ENCODE measurements at places on chromosomes 16 and 17.

DNA sequence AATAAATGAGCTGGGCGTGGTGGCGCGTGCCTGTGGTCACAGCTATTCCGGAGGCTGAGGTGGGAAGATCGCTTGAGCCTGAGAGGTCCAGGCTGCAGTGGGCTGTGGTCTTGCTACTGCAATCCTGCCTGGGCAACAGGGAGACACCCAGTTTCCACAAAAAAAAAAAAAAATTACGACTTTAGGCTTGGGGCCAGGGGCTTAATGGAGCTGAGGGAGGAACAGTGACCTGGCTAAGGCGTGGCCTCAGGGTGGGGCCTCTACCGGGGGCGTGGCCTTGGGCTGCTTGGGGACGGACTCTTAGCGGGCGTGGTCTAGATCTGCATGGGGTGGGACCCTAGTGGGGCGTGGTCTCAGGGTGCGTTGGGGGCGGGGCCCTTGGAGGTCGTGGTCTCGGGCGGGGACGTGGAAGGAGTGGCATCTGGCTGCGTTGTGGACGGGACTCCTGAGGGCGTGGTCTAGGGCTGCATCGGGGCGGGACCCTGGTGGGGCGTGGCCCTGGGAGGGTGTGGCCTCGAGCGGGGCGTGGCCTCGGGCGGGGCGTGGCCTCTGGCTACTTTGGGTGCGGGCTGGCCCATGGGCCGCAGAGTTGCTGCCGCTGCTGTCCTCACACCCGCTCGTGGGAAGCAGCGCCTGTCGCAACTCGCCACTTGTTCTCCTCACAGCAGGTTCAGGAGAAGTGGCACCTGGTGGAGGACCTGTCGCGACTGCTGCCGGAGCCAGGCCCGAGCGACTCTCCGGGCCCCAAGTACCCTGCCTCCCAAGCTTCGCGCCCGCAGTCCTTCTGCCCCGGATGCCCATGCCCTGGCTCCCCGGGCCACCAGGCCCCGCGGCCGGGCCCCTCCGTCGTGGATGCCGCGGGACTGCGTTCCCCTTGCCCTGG lies 5.8 kb upstream of the C17orf99 start:
- peak; percentile 83 for DNase-seq

DNA sequence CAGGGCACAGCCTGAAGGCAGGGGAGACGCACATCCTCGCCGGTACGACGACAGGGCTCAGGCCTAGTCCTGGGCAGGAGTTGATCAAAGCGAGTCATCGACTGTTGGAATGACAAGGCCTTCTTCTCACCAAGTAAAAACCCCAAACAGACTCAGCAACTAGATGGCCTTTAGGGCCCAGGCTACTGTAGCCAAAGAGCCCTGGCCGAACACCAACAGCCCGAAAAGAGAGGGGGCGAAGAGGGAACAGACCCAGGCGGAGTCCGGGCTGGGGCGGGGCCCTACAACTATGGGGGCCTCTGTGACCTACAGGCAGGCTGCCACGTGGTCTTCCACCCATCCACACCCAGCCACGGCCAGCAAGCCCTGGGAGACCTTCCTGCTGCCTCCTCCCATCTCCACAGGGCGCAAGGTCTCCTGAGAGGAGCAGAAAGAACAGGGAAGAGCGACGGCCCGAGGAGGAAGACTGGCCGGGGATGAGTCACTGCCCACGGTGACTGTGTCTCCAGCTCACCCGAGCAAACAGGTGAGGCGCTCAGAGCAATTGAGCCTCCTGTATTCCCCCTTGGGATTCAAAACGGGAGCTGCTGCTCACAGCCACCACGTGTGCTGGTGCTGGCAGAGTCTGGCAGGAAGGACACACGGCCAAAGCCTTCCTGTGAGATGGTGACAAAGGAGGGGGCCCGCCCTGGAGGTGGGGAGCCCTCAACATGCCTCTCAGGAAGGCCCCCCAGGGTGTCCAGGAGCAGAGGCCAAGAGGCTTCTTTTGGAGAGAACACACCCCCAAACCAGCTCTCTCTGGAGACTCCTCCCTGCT lies 17.7 kb downstream of the SLC16A3 start:
- DNase-seq = peak; percentile 74

DNA sequence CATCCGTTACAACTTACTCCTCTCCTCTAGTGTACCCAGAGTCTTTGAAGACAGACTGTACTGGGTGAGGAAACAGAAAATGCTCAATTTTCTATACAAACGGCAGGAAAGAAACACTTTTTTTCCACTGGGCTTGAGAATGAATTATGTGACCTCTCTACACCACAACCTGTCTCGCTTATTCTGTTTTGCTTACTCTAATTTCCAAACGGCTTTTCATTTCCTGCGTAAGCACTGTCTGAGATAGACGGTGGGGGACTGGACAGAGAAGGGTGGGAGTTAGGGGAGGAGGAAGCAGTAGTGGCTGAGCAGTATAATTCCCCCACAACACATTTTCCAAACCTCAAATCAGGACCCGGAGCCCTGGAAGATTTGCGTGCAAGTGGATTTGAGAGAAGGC lies 191.4 kb upstream of the SDK2 start:
- no peak for DNase-seq

DNA sequence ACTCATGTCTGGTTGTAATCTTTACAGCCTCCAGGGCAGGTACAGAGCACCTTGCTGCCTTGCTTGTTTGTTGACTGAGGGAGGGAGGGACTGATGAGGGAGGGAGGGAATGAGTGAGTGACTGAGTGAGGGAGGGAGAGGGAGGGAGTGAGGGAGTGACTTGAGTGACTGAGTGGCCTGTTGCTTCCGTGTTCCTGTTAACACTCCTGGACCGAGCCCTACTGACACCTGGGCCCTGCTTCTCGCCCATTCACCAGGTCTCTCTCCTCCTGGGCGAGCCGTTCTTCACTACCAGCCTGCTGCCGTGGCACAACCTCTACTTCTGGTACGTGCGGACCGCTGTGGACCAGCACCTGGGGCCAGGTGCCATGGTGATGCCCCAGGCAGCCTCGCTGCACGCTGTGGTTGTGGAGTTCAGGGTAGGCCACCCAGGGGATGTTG lies 41.2 kb downstream of the PRMT7 start:
- DNase-seq = no peak

DNA sequence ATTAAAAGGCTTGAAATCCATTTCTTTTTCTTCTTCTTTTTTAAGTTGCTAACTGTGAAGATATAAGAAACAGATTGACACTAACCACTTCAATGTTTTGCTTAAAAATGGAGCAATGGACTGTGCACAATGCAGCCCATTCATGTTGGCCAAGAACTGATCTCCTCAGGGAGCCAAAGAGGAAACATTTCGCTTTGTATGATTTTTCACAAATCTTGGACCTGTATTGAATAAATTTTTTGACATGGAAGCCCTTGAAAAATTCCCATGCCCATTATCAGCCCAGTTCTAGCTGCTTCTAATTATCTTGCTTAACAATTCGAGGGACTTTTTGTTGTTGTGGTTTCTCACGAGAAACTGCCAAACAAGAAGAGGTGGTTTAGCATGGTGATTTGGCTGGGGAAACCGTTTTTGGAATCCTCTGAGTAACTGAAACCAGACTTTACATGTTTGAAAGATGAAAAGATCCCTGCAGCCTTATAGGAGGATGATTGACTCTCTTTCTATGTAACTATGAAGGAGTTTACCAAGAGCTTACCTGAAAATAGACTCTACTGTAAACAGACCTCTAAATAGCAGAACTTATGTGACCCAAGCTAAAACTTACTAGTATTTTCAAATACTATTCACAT lies 1389.4 kb upstream of the GOT2 start:
- DNase-seq = no peak

DNA sequence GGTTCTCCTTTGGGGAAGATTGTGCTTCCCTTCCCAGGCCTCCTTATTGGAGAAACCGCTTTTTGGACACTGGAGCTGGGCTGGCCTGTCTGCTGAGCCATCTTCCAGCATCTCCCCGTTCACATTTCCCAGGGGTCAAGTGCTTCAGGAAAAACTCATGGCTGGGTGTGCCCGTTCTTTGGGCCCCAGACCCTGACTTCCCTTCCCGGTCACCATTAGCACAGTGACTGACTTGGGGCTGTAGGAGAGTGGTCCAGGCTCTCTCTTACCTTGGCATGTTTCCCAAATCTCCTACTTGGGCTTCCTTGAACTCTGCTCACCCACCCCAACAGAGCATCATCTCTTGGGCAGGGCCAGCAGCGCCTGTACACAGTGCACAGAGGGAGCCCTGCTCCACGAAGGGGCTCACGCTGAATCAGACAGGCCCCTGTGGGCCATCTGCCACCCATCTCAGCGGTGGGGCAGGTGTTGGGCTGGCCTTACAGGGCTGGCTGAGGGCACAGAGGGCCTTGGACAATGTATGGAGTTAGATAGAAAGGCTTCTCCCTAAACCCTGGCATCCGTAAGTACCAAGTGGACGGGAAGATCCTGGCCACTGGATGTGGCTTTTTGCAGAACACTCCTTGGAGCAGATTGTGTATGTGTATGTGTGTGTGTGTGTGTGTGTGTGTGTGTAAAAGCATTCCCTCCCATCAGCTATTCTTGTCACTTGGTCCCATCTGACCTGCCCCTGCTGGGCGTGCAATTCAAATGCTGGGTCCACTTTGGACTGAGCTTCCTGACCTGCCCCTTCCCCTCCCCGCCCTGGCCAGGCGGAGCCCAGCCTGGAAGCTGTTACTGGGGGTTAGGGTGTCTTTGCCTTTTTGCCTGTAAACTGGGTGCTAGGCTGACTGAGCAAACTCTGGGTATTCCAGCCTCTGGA lies 24.9 kb upstream of the CDC42EP4 start:
- DNase-seq = no peak

GRCh38 chr16:53457670-53458069 lies 23.4 kb downstream of the RBL2 start:
- no peak for DNase-seq

- DNase-seq = no peak
Measured at GRCh38 chr16:63625126-63625525, 1496.7 kb downstream of the CDH11 start.

GRCh38 chr17:21094298-21094704 lies 32.5 kb upstream of the DHRS7B start:
- DNase-seq = no peak

DNA sequence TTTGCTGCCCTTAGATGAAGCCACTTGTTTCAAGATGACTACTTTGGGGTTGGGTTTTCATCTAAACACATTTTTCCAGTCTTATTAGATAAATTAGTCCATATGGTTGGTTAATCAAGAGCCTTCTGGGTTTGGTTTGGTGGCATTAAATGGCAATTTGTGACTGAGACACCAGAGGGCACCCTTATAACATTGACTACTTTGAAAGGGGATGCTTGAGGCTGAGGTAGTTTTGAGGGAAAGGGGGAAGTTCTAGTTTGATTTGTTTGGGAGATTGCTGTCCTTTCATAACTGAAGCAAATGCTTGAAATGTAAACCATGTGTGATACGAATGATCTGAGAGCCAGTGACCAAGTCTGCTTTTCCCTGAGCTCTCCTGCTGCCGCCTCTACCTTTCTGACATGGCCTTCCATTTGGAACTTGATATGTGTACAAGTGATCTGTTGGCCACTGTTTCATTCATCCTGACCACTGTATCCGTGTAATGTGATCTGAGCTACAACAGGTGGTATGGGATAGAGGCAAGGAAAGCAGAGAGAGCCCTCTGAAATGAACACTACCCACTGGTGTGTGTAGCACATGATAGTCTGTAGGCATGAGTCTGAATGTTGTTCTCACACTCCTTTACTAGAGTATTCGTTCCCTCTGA lies 5.8 kb upstream of the RARA start:
- DNase-seq = peak; percentile 62

DNA sequence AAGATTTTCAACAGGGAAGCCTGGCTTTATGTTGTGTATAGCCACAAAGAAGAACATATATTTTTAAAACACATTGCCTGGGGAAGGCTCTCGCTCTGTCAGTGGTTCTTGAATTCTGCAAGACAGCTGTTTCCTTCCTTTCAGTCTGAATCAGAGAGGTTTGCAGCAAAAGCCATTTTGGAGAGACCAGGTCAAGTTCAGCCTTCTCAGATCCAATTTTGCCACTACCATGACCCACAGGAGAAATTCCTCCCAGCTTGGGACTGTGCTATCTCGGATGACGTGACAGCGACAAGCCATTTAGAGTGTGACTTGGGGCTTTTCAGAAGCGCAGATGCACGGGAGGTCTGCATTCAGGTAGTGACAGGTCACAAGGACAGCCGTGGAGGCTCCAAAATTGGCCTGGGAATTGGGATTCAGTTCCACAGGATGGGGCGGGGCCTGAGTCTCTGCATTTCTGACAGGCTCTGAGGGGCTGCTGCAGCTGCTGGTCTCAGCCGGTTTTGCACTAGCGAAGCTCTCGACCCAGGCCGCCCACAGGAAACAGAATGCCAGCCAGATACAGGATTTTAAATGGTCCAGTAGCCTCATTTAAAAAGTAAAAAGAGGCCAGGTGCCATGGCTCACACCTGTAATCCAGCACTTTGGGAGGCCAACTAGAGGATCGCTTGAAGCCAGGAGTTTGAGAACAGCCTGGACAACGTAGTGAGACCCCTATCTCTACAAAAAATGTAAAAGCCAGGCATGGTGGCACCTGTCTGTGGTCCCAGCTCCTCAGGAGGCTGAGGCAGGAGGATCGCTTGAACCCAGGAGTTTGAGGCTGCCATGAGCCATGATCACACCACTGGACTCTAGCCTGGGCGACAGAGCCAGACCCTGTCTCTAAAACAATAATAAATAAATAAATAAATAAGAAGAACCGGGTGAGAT lies 196.6 kb upstream of the CIBAR2 start:
- DNase-seq = no peak

DNA sequence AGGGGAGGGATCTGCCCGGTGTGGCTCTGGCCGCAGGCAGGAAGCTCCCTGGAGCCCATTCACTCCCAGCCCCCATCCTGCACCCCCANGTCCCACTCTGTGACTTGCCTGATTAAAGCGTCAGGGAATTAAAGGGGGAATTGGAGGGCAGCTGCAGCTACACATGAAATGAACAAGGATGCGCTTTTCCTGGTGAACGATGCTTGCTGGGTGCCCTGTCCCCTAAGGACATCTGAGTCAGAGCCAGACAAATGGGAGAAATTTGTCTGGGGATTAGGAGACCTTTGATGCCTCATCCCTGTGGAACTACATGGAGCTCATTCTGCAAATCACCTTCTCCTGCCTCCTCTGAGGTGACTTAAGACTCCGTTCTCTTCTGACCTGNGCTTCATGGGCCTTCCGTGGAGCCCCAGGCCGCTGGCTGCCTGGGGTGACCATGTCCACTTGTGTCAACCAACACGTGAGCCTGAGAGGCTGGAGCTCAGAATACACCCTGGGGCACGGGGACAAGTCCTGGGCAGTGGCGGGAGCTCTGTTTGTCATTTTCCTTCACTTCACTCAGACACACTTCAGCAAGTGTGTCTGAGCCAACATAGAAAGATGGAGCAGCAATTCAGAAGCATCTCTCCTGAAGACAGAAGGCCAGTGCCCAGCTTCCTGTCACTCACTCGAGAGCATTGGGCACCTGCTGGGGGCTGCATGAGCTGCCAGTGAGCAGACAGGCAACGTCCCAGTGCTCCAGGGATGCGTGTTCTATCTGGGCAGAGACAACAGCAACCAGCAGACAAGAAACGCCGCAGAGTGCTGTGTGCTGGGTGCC lies 54.1 kb downstream of the METRNL start:
- peak; percentile 64 for DNase-seq

DNA sequence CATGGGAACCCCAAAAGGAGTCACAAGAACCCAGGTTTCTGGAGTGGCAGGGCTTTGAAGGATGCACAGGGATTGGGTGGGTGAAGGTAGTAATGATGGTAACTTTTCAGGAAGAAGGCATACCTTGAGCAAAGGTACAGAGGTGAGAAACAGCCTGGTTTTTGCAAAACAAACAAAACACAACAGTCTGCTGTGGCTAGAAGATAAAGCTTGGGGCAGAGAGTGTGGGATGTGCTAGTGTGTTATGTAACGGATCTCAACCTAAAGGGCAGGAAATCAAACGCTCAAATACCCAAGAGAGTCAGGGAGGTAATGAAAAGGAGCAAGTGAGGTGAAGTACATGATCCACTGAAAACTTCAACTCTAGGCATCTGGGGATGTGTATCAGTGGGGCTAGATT lies 4.6 kb downstream of the PTGES3L start:
- no peak for DNase-seq
